ENCODE measurements at places on chromosomes 2 and 18.

DNA sequence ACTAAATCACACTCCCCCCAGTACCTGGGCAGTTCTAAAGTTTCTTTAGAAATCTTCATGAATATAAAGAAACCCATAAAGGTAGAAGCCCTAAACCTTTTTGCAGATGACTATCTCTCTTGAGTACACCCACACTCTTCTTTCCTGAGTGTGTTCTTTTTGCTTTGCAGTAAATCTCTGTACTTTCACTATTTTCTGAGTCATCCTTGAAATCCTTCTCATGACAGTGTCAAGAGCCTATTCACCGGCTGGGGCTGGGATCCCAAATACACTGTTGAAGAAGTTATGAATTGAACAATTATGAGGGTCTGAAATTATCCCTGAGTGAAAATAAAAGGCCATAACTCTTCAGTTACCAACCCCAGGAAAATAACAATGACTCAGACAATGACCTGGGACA, 133.9 kb upstream of the CCDC195 start:
- DNase-seq = no peak

- DNase-seq = no peak
Observed at GRCh38 chr2:237779521-237779920, 19.1 kb upstream of the RBM44 start.

- no peak for DNase-seq
Observed at GRCh38 chr2:232377841-232378734, 463 bp upstream of the ALPP start.

DNA sequence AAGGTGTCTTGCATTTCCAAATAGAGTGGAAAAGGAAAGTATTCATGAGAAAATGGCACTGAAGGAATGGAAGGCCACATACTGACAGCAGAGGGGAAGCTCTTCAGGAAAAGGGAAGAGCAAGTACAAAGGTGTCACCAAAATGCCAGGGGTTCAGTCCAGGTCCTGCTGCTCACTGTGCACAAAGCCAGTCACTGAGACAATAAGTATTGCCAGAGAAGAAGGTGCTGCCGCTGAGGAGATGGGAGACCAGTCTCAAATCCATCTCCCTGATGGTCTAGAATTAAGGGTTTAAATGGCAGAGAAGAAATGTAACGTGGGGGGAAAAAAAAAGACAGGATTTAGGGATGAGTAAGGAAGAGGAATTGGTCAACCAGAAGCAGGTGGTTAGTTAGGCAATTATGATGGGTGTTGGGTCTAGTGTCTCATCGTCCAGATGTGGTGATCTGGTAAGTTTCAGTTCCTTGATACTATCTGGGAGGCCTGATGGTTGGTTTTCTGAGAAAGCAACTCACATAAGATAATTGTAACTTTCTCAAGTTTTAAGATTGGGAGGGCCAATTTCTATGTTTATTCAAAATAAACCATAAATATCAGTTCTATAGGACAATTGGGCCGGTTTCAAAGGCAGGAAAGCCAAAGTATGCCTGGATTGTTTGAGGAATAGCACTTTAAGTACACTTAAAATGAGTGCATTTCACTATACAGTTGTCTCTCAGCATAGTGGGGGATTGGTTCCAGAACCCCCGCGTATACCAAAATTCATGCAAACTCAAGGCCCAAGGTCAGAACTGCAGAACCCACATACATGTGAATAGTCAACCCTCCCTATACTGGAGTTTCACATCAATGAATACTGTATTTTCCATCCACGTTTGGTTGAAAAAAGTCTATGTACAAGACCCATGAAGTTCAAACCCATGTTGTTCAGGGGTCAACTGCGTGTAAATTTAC, 109.1 kb upstream of the DNAJC10 start:
- no peak for DNase-seq

All from activated CD4-positive, alpha-beta T cell treated with anti-CD3 and anti-CD28 coated beads, Interleukin-2, amount 50 U/mL, for 16 hours (primary cell).